ENCODE measurements at places on chromosomes 7 and 10. TPM values are rescaled to one million over a fixed set of nuclear protein-coding genes. Genes with fewer than 3 reads are reported as not detected.

ETV1 gene
- total RNA-seq = 0.05 TPM

CEP55 gene
- total RNA-seq = 72.6 TPM

KMT2E gene
- total RNA-seq = 135 TPM

ACSM6 gene
- not detected for total RNA-seq

LAMB1 gene
- total RNA-seq = 0.41 TPM

ZNF804B gene
- not detected for total RNA-seq

GRM3 gene
- not detected for total RNA-seq

- H3K36me3 ChIP-seq = no peaks in the 10 kb centered on the region
- no peaks in the 10 kb centered on the region for H3K27me3 ChIP-seq
- no peak overlapping the region for H3K27ac ChIP-seq
- no peaks in the 10 kb centered on the region for H3K4me1 ChIP-seq
- DNase-seq = no peak
- no peak overlapping the region for H3K4me3 ChIP-seq
Measured at GRCh38 chr10:120514035-120514620, 57.1 kb downstream of the PLPP4 start.

DNA sequence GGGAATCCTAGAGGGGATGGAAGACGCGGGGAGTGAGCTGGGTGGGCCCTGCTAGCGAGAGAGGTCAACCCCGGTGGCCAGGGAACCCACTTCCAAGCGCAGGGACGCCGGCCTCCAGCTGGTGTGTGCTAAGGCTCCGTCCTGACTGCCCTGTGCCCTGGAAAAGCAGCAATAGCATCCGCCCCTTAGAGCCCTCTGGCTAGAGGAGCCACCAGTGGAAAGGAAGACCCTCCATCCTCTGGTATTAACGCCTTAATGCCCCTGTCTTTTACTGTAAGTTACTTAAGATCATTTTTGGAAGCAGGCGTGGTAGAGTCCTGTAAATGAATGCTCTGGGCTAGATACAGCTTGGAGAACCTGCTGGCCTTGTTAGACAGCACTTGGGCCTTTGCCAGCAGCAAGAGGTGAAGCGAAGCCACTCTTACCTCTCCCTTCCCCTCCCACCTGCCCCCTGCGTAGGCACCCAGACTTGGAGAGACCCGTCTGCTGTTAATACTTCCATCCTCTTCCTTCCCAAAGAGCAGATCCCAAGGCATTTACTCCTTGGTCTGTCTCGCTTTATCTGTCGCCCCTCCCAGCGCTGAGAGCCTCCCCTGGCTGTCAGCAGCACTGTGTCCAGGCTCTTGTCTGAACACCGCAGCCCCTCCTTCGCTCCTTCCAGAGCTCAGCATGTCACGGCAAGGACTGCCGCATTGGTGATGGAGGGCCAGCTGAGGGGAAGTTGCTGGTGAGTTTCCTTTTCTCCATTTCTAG, 4.6 kb downstream of the REPIN1 start:
- no peak overlapping the region for H3K4me3 ChIP-seq
- DNase-seq = no peak
- peaks cover 52% of the 10 kb centered on the region for H3K36me3 ChIP-seq
- H3K27me3 ChIP-seq = no peaks in the 10 kb centered on the region
- no peak overlapping the region for H3K27ac ChIP-seq

DNA sequence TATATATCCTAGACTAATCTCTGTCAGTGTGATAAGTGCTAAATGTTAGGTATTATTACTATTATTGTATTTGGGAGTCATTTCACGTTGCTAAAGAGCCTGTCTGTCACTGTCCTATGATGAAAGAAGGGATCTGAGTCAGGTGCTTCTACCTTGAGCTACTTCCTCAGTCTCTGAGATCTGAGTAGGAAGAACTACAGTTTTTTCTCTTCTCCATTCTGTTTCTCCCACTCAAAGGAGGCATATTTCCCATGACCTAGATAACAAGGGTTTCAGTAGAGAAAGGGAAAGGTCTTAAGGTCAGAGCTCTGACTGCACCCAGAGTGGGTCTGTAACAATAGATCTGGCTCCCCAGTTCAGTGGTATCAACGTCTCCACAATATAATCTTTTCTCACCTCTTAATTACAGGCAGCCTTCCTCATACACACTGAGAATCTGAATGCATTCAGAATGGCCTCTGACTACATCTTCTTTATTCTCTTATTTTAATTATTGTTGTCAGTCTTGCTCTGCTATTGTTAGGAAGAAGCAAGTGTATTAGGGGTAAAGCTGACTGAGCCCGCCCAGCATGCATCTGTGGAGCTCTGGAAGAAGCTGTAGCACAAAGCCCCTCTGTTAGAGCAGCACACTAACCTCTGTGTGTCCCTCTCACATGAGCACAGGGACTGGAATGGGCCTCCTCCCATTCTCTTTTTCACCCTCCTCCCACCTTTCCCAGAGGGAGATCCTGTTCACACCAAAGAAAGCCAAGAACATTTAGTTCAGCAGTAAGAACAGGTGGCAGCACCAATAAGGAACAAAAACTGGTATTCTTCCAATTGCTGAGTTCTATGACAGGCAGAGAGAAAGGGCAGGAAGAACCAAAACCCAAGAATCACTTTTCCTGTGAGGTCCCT, 38.1 kb downstream of the USP54 start:
- H3K4me1 ChIP-seq = no peaks in the 10 kb centered on the region
- DNase-seq = no peak
- H3K36me3 ChIP-seq = no peaks in the 10 kb centered on the region
- no peak overlapping the region for H3K4me3 ChIP-seq
- no peak overlapping the region for H3K27ac ChIP-seq

DNA sequence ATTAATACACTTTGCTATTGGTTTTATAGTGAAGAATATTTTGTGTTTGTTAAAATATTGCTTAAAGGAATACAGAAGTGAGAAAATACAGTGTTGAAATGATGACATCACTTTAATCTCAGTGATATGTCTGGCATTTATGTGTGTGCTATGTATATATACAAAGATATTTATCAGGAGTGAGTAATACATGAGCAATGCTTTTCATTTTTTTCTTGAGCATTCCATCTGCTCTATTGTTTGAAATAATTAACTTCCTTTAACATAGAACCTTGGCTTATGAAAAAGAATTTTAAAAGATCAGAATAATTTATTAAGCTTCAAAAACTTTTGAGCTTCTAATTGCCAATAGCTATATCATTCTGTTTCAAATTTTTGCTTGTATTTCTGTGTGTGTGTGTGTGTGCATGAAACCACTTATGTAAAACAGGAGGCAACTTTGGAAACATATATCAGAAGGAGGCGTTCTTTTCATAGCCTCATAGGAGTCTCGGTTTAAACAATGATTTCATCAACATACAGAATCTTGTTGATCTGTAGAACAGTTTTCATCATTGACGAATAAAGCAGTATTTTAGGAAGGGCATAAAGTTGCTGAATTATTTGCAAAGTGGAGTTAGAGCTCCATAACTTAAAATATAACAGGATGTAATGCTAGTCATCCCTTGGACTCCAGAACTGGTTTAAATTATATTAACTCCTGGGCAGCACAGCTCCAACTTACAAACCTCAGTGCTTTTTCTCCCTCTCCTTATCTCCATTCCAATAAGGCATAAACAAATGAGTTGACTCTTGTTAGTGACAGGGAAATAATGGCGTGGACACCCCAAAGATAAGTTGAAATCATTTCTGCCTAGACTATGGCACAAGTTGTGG, 228.4 kb upstream of the DGKB start:
- no peaks in the 10 kb centered on the region for H3K4me1 ChIP-seq
- H3K27ac ChIP-seq = no peak overlapping the region
- H3K4me3 ChIP-seq = no peak overlapping the region
- H3K36me3 ChIP-seq = no peaks in the 10 kb centered on the region
- DNase-seq = no peak

DNA sequence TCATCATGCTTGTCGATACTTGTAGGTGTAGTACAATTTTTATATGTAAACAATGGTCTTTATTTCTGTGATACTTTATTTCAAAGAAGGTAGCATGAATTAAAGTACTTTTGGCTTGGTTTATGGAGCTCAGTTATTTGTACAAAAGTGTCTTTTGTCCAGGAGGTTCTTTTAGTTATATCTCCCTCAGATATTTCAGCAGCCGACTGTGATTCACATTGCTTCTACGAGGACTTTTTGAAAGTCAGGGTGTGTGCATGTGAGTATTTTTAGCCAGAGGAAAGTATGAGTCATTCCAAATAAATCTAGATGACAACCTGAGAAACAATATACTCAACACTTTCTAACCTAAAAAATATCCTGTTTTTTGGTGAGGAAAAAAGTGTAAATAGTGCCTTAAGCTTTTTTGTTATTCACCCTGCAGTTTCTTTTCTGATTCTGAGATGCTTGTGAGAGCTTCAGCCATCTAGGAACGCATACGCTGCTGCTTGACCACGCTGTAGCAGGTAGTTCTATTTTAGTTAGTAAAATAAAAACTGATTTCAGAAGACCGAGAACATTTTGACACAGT, 595 bp upstream of the SUN1 start:
- H3K27me3 ChIP-seq = no peaks in the 10 kb centered on the region
- H3K4me3 ChIP-seq = peak overlapping the region; percentile 69
- no peak for DNase-seq
- peaks cover 13% of the 10 kb centered on the region for H3K36me3 ChIP-seq

GRCh38 chr7:151420144-151420543, 10.3 kb upstream of the WDR86 start:
- no peak overlapping the region for H3K4me3 ChIP-seq
- H3K36me3 ChIP-seq = no peaks in the 10 kb centered on the region
- no peaks in the 10 kb centered on the region for H3K4me1 ChIP-seq
- H3K27ac ChIP-seq = no peak overlapping the region
- DNase-seq = no peak
- H3K27me3 ChIP-seq = peaks cover 19% of the 10 kb centered on the region

- H3K27ac ChIP-seq = no peak overlapping the region
- no peak overlapping the region for H3K4me3 ChIP-seq
- H3K36me3 ChIP-seq = no peaks in the 10 kb centered on the region
- H3K4me1 ChIP-seq = peaks cover 6% of the 10 kb centered on the region
Measured at GRCh38 chr7:106045586-106045985, 66.5 kb downstream of the SYPL1 start.

DNA sequence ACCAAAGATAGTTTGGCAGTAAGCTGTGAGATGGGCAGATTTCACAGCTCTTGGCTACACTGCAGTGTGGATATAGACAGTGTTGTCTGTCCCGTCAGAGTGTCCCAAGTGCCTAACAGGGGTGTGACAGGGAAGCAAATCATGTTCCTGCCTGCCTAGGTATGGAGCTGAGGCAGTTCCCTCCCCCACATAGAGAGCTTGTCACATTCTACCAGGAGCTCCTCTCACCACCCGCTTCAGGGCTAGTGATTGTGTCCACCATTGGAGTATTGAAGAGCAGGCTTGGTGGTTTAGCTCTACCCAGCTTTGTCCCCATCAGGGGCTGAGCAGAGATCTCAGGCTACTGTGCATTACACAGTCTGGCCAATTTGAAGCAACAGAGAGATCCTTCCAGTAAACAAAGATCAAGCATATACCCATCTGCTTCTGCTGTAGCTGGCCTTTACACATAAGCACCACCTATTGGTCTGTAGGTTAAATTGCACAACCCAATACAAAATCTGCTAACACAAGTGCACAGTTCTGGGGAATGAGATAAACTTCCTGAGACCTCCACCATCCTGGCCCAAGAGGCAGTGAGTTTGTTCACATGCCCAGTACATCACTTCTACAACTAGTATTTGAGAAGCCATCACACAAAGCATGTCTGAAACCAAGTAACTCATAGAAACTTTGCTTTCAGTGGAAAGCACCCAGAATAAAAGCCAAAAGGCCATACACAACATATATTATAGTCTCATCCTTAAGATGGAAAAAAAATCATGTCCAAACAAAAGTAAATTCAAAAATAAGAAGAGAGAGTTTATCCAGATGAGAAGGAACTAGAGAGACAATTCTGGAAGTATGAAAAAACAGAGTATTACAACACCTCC, 67.3 kb downstream of the GLCCI1 start:
- peaks cover 61% of the 10 kb centered on the region for H3K36me3 ChIP-seq
- DNase-seq = no peak
- H3K27ac ChIP-seq = peak overlapping the region; percentile 25
- H3K27me3 ChIP-seq = no peaks in the 10 kb centered on the region
- no peak overlapping the region for H3K4me3 ChIP-seq

DNA sequence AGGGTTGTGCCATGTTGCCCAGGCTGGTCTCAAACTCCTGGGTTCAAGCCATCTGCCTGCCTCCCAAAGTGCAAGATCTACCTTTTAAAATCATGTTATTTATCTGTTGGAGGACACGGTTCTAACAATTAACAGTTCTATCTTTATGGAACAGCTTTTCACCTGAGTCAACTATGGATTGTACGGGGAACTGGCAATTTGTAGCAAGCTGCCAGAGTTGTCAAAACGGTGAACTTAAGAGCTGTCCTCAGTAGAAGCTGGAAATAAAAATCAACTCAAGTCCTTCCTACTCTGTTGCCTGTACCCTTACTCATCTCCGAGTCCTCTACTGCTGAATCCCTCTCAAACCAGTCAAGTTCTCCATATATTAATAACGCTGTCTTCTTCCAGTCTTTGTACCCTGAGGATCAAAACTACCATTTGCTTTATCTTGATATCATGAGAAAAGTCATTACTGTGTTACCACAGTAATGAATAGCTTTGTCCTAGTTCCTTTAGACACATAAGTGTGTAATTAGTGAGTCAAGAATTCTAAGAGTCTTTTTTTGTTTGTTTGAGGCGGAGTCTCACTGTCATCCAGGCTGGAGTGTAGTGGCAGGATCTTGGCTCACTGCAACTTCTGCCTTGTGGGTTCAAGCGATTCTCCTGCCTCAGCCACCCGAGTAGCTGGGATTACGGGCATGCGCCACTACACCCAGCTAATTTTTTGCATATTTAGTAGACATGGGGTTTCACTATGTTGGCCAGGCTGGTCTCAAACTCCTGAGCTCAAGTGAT, 28.2 kb downstream of the HBP1 start:
- no peak overlapping the region for H3K27ac ChIP-seq
- H3K4me3 ChIP-seq = no peak overlapping the region
- peaks cover 48% of the 10 kb centered on the region for H3K36me3 ChIP-seq
- H3K4me1 ChIP-seq = peaks cover 1% of the 10 kb centered on the region
- DNase-seq = no peak
- H3K27me3 ChIP-seq = no peaks in the 10 kb centered on the region

DNA sequence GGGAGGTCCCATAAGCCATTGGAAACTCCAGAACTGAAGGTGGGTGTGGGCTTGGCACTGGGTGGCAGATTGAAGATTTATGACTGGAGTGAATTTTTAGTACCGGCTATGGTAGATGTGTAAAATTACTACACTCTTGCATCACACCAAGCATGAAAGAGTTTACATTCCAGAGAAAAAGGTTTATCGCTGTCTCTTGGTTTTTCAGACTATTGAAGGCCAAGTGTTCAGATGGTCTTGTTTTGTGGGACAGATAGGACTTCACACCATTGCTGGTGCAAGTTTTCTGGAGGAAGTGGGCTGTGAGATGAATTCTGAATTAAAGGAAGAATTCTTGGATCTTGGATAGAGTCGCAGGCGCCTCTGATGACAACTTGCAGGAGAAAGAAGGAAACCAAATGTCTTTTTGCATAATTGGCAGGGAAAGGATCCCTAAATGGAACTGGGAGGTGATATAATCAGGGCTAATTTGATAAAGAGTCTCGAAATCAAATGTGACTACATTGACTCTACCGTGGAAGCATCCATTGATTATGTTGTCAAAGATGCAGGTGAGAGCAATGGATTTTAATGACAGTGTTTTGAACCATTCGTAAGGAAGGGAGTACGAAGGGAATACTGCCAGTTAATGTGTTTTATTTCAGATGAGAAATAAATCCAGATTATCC, 14.2 kb upstream of the NMT2 start:
- H3K36me3 ChIP-seq = peaks cover 9% of the 10 kb centered on the region
- H3K4me1 ChIP-seq = peaks cover 33% of the 10 kb centered on the region
- no peak overlapping the region for H3K4me3 ChIP-seq
